ENCODE measurements at places on chromosomes 7 and 10. TPM values are rescaled to one million over a fixed set of nuclear protein-coding genes. Genes with fewer than 3 reads are reported as not detected.

DNA sequence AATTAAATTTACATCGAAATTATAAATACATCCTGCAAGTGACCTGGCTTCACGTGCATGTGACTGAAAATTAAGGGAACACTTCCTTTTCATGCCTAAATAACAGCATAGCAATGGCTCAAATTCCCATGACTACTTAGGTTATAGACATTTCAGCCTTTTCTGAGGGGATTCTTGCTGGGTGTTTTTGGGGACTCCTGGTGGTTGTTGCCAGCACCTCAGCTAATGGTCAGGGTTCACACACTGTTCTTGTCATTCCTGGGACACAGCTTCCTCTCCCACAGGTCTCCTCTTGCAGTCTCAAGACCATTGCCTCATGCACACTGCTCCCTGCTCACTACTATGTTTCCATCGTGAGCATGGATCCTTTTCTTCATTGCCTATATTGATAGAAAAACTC is 148.9 kb upstream of the GLI3 start:
- DNase-seq = no peak

DNA sequence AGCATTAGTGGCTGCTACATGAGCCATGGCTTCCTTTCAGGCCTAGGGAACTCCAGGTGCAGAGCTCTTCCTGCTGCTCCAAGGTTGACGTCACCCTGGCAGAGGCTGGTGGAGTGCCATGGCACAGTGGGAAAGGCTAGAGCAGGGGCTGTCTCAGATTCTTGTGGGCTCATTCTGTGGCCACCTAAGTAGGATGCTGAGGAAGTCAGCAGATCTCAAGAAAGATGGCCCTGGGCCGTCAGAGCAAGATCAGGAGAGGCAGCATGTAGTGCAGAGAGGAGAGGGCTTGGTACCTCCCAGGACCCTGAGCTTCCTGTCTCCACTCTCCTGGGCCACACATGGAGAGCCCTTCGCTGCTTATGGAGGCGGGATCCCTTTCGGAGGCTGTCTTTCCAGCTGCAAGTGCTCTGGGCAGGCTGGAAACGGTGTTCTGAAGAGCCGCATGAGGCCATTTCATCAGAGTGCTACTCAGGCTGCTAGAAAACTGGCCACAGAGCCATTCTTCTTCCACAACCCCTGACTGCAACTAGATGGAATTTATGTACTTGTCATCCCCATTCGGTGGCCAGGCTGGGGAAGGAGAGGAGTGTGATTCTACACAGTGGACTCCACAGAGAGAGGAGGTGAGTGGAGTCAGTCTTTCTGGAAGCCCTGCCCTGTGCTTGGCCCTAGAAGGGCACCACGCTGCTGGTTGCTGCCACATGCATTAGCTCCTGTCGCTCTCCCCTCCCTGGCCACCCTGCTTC is 304.2 kb downstream of the RPS24 start:
- DNase-seq = peak; percentile 39

DNA sequence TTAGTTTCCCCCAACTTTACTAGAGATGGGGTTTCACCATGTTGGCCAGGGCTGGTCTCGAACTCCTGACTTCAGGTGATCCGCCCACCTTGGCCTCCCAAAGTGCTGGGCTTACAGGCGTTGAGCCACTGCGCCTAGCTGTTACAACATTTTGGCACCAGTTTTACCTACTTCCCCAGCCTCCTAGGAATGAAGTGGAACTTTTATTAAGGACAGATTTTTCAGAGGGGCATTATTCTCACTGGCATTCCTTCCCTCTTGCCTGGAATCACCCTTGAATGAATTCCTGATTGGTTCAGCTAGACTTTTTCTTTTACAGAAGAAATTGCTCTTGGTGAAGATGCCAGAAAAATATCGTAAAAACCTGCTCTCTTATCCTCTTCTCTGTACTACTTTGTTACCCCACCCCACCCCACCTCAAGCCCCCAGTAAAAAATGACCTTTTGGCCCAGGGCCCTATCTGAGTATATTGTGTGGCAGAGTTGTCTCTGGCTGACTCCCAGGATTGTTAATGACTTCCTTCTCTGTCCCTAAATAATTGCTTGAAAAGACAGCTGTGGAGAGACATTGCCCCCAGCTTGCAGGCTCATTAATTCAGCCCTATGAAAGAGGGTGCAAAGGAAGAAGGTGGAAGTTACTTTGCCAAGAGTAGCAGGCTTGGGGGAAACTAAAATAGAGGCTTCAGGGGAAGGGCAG is 189.6 kb downstream of the AUTS2 start:
- no peak for DNase-seq

- DNase-seq = no peak
Observed at GRCh38 chr10:15381420-15381819, 10.3 kb upstream of the FAM171A1 start.

- no peak for DNase-seq
Observed at GRCh38 chr7:52355053-52355452, 680.4 kb upstream of the POM121L12 start.

- peak; percentile 3 for DNase-seq
Observed at GRCh38 chr7:82443036-82443546, 486 bp downstream of the CACNA2D1 start.

The PRPS1L1 gene
- not detected for total RNA-seq

The LOXL4 gene
- total RNA-seq = not detected

The OR2A1 gene
- total RNA-seq = not detected

The AKR1C8 gene
- total RNA-seq = not detected
